ENCODE measurements at places on chromosomes 7 and 10.

- DNase-seq = no peak
Observed at GRCh38 chr7:96685353-96685752, 24.3 kb downstream of the SEM1 start.

DNA sequence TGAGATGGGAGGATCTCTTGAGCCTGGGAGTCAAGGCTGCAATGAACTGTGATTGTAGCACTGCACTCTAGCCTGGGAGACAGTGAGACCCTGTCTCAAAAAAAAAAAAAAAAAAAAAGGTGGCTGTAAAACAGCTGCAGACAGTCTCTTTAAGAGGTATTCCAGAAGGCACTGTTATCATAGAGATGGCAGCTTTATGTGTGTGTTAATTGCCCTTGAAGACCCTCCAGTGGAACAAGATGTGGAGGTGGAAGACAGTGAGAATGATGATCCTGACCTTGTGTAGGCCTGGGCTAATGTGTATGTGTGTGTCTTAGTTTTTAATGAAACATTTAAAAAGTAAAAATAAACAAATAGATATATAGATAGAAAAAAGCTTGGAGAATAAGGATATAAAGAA is 66.0 kb downstream of the ZNF487 start:
- no peak for DNase-seq

GRCh38 chr10:22765660-22766547 is 51.5 kb upstream of the PIP4K2A start:
- no peak for DNase-seq

GRCh38 chr10:85612833-85613232 is 753.8 kb downstream of the GRID1 start:
- peak; percentile 33 for DNase-seq

GRCh38 chr10:130740915-130741750 is 570.4 kb downstream of the TCERG1L start:
- DNase-seq = no peak

GRCh38 chr7:15925608-15926007 is 239.1 kb upstream of the MEOX2 start:
- no peak for DNase-seq

DNA sequence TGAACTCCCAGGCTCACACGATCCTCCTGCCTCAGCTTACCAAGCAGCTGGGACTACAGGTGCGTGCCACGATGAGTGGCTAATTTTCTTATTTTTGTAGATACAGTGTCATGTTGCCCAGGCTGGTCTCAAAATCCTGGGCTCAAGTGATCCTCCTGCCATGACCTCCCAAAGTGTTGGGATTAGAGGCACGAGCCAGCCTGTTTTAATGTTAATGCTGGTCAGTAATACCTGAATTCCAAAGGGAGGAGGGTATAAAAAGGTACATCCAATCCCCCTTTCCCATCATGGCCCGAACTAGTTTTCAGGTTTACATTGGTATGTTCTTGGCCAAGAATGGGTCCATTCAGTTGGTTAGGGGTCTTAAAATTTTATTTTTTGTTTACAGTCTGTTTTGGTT is 329.1 kb downstream of the PARD3 start:
- peak; percentile 44 for DNase-seq

DNA sequence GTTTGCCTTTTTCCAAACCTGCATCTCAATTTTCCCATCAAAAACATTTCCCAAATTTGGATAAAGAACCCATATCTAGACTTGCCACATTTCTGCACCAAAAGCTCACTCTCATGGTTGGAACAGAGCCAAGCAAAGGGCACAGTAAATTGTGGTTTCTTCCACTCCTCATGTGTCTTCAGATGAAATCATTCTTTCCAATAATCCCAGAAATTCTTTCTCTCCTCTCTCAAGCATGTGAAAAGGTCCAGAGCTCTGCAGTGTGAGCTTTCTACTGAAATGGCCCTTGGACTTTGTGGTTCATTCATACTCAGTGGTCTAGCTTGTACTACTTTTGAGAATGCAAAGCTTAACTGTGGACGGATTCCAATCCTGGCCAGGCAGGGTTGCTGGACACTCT is 19.8 kb downstream of the PRSS2 start:
- no peak for DNase-seq

DNA sequence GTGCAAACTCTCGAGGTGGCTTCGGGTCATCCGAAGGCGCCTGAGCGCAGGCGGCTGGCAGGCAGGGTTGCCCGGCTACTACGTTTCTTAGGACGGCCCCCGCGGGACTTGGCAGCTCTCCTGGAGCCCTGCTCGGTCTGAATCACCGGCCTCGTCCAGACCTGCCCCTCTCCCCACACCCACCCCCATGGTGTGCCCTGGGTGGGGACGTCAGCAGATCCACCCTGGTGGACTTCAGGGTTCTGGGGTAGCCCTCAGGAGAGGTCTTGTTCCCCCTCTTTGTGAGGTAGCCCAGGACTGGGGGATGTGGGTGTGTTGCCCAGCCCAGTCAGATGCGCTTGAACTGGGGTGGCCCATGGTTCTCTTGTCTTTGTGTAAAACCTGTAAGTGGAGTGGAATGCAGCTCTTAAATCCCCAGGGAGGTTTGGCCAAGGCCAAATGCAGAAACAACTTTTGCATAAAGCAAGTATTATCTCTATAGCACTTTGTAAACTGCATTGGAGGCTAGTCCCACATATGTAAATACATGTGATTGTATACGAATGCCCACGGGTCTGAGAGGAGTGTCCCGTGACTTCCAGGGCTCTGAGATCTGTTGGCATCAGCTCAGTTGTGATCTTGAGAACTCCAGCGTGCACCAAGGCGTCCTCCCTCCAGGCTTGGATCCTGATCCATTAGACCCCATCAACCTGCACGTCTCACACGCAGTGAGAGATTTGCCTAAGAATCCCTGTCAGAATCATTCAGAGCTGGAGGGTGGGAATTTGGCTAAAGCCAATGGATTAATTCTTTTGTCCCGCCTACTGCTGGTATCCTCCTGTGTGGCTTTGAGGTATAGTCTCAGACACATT is 1.8 kb downstream of the PFKFB3 start:
- no peak for DNase-seq

DNA sequence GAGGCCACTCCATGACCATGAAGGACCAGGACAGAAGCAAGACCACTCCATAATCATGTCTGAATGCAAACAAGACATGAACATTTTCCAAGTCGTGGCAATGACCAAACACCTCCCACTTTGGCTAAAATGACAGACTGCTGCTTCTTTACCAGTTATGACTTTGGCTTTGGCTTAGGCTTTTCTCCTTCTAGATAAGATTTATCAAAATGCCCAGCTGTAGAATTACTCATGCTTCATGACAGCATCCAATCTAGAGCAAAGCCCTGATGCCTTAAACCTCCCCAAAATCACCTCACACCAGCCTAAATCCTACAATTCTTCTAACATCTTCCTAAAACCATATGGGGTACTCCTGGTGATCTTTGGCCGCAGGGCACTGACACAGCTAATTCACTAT is 102.1 kb downstream of the VPS41 start:
- no peak for DNase-seq

DNA sequence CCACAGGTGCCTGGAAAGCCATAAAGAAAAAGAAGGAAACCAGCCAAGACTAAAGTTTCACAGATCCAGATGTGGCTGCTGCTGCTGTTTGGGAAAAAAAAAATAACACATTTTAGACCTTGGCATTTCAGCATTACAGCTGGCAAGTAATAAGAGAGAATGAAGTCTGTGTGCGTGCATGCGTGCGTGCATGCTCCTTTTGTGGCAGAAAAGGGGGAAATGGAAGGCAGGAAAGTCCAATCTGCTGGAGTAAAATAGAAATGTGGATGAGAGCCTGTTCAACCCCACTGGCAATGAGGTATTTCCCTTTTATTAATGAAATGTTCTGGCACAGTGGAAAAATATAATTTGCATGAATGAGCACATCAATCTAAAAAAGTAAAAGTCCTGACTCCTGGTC is 137.0 kb upstream of the SEMA3A start:
- no peak for DNase-seq

GRCh38 chr7:72099784-72100183 is 312.4 kb downstream of the CALN1 start:
- no peak for DNase-seq

DNA sequence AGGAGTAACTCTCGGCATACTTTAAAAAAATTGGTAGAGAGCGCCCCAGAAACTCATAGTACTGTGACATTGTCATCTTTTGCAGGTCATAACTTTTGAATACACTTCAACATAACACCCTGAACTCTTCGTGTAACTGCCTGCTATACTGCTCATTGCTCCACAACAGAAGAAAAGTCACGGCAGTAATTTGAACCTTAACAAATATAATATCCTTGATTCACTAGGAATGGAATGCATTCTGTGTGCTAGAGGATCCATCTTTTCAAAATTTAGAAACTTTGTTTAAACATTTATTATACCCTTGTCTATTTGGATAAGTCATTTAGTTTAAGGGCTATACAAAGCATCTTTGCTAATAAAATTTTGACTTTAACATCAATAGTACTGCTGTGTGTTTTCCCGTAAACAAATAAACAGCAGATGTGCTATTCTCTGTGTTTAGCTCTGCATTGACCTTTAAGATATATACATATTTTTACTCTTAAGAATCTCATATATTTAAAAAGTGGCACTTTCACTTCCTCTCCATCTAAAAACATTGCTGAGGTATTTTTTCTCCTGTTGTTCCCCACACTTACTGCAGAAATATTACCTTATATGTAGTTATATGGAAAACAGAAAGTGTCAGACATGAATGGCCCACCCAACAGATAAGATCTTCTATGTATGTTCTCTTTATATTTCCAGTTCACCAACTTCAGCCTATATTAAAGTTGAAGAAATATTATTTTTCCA is 217.6 kb upstream of the TMEM229A start:
- DNase-seq = no peak

DNA sequence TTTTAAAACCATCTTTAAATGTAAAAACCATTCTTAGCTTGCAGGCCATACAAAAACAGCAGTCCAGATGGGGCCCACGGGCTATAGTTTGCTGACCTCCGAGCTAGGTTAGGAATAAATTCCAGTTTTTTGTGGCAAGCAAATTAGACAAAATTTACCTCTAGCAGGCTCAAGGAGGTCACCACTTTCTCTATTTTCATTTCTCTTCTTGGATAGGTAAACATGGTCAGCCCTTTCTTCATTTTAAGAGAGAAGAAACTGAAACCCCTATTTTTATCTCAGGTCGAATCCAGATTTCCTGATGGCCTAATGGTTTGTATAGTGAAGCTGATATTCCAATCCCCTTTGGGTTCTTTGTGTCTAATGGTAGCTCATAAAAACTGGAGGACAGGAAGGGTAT is 10.7 kb downstream of the IKZF5 start:
- DNase-seq = no peak

DNA sequence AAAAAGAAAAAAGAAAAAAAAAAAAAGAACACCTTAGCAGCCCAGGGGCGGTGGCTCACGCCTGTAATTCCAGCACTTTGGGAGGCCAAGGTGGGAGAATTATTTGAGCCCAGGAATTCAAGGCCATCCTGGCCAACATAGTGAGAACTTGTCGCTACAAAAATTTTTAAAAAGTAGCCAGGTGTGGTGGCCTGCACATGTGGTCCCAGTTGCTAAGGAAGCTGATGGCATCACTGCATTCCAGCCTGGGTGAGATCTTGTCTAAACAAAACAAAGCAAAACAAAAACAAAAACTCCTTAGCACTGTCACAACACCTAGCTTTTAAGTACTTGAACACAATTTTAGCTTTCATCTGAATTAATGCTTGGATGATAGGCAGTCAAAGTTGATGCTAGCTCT is 86.3 kb upstream of the MKLN1 start:
- DNase-seq = peak; percentile 22

DNA sequence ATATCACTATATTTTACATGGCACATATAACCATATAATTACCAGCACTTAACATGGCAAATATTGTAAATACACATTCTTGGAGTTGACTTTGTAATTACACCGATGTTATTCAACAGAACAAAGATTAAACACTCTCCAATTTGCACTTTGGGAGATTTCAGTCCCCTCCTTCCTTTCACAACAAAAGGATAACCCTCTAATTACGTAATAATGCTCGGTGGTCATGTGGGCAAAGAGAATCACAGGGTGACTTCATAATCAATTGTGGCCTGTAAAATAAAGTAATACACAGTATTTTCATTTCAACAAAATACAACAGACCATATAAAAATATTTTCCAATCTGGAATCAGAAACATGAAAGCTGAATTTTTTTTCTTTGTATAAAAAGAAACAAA is 73.2 kb downstream of the RHOBTB1 start:
- DNase-seq = no peak

GRCh38 chr10:116849248-116850057 is at the start of gene ENO4:
ENO4 (plus strand) TSS chr10:116849499; CDS start chr10:116849567, 68 bp downstream.
- peak; percentile 96 for DNase-seq

DNA sequence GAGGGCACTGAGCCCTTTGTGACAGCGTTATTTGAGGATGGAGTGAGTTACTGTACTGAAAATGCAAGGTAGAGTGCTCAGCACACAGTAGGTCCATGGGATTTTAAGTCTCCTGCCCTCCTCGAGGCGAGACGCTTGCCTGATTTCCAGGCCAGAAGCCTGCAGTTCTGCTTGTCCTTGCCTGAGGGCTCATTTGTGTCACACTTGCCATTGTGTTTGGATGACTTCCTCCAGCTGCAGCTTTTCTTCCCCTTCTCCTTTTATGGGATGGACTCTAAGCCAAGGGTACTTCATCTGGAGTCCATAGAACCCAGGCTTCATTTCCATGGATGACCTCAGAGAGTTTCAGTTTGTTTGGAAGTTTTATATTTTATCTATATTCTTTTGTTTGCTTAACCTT is 304.2 kb upstream of the BMPER start:
- DNase-seq = no peak

- no peak for DNase-seq
Observed at GRCh38 chr10:114401195-114401791, 3.0 kb downstream of the AFAP1L2 start.

DNA sequence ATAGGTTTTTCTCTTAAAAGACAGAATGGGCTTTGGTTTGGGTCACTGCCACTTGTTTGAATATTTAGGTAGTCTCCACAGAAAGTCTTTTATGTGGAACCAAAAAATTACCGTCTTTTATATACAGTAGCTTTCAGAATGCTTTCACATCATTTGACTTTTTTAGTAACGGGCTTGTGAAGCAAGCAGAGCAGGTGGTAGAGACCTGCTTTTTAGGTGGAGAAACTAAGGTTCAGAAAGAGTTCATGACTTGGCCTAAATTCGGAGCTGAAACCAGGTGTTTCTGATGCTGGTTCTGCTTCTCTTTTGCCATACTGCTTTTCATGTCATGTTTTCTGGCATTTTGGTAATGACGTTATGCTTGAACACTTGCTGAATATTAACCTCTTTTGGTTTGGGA is 36.3 kb downstream of the GARS1 start:
- DNase-seq = no peak

DNA sequence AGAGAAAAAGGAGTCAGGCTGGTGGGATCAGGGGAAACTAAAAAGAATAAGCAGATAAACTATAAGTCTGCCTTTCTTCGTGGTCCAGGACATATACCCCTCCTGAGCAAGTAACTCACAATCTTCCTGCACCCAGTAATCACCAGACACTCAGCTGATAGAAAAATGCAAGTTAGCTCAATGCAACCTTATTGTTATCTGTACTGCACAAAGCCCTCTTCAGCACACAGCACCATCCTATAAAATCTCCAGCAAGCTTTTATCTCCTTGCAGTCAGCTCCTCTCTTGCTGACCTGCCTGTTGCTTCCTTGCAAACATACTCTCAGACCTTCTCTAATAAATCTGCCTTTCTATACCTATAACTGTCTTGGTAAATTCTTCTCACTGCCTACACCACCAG is 6.7 kb downstream of the SLC37A3 start:
- DNase-seq = no peak

GRCh38 chr7:18117482-18117881 is 89.8 kb upstream of the PRPS1L1 start:
- no peak for DNase-seq

- DNase-seq = no peak
Observed at GRCh38 chr7:77202481-77202976, 2.9 kb upstream of the FGL2 start.

- no peak for DNase-seq
Observed at GRCh38 chr7:12552876-12553275, 17.6 kb upstream of the SCIN start.

Data from GM23338 (cell line).